Brain (organoid and tissue), 16 donors: ENCODE measurements at places on chromosomes 16 and 17. TPM values are rescaled to one million over a fixed set of nuclear protein-coding genes. Genes with fewer than 3 reads are reported as not detected.
A peak's percentile ranks its signal among the peaks of the same experiment; 100 is the strongest.

The CCL4 gene
- 0.80 TPM for polyA plus RNA-seq

The CA7 gene
- 2.3 TPM for polyA plus RNA-seq

GRCh38 chr17:56973520-56973919 is 4.4 kb upstream of the SCPEP1 start:
- DNase-seq: no peak

The CTRB1 gene
- not detected for polyA plus RNA-seq

DNA sequence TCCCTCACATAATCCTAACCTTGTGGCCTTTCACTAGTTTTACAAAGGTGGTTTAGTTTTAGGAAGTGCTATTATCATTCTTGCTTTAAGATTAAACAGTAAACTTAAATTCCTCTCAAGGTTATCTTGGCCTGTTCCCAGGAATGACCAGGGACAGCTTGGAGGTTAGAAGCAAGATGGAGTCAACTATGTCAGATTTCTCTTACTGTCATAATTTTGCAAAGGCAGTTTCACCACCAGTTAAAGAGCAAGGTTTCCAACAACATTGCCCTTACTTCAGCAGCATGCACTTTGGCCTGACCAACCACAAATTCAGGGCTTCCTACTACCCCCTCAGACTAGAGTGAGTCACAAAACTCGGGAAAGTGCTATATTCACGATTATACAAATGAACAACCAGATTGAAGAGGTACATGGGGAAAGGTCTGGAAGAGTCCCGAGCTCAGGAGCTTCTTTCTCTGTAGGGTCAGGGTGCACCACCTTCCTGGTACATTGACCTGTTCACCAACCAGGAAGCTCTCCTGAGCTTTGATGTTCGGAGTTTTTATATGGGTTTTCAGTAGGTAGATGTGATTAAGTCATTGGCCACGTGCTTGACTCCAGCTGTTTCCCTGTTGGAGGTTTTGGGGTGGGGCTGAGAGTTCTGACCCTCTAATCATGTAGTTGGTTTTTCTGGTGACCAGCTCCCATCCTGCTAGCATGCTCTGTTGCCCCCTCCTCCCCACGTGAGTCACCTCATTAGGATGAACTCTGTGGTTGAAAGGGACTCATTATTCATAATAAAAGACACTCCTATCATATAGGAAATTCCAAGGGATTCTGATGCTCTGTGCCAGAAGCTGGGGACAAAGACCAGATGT is 19.4 kb downstream of the RHOT1 start:
- DNase-seq: no peak

DNA sequence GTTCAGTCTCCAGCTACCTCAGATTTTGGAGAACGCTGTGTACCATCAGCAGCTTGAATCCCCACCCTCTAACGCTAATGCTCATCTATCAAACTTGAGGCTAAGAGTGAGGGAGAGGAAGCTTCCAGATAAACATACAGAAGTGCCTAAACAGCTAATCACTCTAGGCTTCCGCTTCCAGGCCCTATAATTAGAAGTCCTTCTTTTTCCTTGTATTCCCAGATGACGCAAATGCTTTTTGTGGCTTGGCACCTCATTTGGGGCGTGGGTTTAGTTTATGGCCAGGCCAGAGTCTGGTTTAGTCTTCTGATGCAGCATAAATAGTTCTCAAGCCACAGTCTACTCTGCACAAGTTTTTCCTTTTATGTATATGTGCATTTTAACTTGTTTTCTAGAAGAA is 263.4 kb downstream of the BCAS3 start:
- no peak for DNase-seq

The KRTAP4-3 gene
- polyA plus RNA-seq: not detected

The VTN gene
- polyA plus RNA-seq: 0.56 TPM

The CFAP97D1 gene
- polyA plus RNA-seq: not detected

GRCh38 chr17:67821871-67822367 is 3.4 kb upstream of the BPTF start:
- DNase-seq: no peak

DNA sequence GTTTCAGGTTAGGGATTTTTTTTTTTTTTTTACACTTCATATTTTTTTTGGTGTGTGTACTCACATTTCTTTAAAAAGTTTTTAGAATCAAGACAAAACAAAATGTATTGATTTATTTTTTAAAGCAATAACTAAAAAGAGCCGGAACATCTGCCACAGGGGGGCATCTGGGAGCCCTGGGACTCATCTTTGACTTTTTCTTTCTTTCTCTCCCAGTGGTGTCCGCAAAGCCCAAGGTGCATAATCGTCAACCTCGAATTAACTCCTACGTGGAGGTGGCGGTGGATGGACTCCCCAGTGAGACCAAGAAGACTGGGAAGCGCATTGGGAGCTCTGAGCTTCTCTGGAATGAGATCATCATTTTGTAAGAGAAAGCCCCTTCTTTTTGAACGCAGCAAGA is 36.3 kb downstream of the WWP2 start:
- no peak for DNase-seq

GRCh38 chr16:86337581-86338402 is 172.5 kb upstream of the FOXF1 start:
- no peak for DNase-seq

The ADORA2B gene
- polyA plus RNA-seq: 3.4 TPM

The TMIGD1 gene
- not detected for polyA plus RNA-seq

DNA sequence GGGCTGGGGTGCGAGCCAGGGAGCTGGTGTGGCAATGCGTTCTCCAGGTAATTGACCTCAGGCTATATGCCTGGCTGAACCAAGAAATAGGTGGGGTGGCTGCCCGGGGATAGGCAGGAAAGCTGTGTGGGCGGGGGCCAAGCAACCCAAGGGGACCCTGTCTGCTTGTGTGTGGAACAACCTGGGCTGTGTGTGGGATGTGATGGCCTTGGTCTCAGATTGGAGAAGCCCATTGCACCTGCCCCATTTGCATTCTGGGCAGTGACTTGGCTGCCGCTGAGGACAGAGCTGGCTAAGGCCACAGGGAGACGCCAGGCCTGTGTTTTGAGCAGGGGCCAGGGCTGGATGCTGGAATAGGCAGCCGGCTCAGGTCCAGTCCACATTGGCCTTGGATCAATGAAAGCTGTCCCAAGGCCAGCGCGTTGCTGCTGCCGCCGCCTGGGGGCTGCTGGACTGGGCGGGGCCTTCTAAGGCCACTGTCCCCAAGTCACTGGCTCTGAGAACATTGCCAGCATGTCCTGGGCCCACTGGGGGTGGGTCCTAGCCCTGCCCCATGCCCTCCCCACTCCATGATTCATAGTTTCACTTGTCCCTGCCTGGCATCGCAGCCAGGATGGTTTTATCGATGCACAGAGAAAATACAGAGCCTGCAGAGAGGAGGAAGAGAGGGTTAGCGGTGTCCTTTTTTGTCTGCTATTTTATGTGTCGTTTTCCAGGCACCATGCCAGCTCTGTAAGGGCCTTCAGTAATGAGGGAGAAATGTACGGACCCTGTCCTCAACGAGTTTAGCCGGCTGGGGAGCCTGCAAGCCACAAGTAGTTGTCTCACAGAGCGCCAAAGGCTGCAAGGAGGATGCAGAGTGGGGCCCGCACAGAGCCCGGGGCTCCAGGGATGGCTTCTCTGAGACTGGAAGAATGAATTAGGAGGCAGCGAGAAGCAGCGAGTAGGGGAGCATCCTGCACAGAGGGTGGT is 43.9 kb downstream of the NKD1 start:
- peak; percentile 89 for DNase-seq

DNA sequence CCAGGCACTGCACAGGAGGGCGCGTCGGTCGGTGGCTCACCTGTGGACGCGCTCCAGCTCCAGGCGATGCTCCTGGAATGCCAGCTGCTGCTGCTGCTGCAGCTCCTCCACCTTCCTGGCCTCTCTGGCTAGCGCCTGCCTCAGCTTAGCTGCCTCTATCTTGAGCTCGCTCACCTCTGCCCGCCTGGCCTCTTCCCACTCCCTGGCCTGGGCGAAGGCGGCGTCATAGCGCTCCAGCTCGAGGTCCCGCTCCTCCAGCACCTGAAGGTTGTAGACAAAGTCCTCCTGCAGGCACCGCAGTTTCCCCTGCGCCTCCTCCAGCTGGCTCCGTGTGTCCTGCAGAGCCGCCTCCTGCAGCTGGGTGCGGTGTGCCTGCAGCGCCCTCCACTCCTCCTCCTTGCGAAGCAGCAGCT is 11.1 kb downstream of the CCDC57 start:
- no peak for DNase-seq

- DNase-seq: no peak
These were observed 73.3 kb downstream of the N4BP1 start for GRCh38 chr16:48536614-48537200.

DNA sequence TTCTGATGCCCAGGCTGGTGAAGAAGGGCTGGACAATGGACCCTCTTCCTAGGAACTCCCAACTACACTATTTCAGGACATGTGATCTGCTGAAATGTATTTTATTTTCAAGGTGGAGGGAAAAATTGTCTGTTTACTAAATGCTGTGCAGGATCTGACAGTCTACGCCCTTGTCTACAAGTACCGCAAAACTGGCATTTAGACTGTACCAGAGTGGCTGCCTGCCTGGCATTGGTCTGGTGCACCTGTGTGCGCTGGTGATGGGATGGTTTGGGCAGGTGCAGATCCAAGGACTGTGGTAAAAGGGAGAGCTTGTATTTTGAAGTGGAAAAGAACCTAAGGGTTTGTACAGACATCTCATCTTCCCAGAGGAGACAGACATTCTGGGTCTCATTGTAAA is 79.7 kb downstream of the AIPL1 start:
- no peak for DNase-seq

DNA sequence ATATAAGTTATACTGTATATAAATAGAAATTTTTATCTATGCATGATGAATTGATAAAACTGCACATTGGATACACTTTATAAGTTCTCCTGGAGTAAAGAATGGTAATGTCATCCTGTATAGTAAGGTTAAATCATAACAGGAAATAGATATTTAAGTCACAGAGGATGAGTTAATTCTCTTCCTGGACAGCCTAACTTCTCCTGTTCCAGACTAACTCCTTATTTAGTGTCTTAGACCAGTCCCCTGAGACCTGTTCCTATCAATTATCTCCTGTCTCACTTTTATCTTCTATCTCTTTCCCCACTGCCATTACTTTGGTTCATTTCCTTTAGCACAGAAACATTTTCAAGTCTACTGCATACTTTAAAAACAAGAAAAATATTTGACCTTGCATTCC is 46.5 kb downstream of the SSH2 start:
- no peak for DNase-seq

The RDM1 gene
- 13.0 TPM for polyA plus RNA-seq

GRCh38 chr17:73541561-73541981 is 102.7 kb downstream of the SDK2 start:
- DNase-seq: peak; percentile 90

DNA sequence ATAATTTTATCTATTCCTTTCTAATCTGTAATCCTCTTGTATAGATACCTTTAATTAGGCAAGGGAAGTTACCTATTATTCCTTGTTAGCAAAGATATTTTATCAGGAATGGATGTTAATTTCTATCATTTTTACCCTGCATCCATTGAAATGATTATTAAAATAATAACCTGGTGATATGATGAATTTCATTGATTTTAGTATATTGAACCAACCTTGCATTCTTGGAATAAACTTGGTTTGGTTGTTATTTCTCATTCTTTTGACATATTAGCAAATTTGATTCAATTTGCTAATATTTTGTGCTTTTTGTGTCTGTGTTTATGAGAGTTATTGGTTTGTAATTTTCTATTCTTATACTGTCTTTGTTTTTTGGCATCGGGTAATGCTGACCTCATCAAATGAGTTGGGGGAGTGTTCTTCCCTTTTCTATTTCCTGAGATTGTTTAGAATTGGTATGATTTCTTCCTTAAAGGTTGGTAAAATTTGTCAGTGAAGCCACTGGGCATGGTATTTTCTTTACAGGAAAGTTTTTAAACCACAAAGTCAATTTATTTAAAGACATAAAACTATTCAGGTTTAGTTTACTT is 250.4 kb upstream of the PMFBP1 start:
- DNase-seq: no peak

The FBXW10B gene
- polyA plus RNA-seq: not detected

DNA sequence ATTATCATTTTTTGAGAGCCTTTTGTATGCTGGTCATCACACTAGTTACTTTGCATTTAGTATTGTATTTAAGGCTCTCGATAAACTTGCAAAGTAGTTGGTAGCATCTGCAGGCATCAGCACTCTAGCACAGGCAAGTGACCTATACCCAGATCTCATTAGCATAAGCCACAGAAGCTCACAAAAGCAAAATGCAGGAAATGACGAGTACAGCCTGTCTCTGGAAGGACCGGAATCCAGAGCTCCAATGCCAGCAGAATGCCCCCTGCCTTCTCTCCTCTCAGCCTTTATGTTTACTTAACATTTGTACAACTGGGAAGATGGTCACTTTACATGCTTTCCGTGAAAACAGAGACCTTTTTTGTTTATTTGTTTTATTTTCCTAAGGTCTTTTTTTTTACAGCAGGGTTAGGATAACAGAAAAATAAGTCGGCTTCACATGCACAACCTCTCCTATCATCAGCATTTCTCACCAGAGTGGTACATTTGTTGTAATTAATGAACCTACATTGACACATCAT is 45.4 kb upstream of the MYOCD start:
- no peak for DNase-seq

DNA sequence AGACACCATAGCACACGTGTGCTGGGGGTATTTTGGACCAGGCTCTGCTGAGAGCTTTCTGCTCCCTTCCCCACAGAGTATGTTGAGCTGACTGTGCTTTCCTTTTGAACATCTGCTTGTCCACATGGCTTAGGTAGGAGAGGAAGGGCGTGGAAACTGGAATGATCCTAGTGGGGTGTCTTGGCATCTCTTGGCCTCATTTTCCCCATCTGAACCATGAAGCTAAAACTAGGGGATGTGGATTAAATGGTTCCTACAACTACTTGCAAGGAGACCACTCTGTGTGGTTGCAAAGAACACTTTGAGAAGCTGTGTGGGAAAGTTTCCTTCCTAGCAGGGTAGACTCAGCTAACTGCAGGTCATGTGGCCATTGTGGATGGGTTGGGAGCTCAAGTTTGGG is 6.7 kb upstream of the NLRC5 start:
- DNase-seq: no peak

DNA sequence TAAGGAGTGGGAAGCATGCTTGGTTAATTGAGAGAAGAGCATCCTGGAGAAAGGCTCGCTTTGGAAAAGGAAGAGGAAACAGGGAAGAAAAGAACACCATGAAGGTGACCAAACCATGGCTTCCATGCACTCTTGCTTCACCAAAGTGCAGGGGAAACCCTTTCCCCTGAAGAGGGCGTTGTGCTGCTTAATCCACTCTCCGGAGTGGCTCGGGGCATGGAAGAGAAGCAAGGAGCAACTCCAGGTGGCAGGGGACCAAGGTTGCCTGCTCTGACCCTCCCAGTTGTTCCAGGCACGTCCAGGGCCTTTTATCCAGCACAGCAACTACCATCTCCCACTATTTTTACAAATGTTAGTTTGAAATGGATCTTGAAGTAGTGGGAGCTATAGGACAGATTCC is 108.1 kb downstream of the STX8 start:
- no peak for DNase-seq

The SLC38A8 gene
- polyA plus RNA-seq: 4.1 TPM

The TNK1 gene
- 0.95 TPM for polyA plus RNA-seq

The C16orf89 gene
- 14.4 TPM for polyA plus RNA-seq
